ENCODE measurements at places on chromosomes 6 and 20. TPM values are rescaled to one million over a fixed set of nuclear protein-coding genes. Genes with fewer than 3 reads are reported as not detected.

The CLVS2 gene
- total RNA-seq: not detected

The APCDD1L gene
- not detected for total RNA-seq

The TGM6 gene
- not detected for total RNA-seq

The KHDC1L gene
- 0.67 TPM for total RNA-seq

The VSX1 gene
- total RNA-seq: not detected

DNA sequence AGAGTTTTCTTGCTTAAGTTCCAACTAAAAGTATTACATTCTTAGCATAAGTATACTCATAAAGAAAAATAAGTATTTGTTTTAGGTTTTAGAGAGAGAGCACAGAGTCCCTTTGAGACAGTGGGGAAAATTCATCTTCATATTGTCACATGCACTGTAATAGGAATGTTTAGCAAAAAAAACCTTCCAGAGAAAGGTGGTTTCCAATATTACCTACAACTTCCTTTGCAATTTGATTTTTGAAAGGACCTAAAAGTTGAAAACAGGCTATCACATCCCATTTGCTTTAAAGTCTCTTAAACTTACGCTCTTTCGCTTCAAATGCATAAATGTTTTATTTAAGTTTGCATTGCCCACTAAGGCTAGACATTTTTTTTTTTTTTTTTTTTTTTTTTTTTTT, 86.4 kb downstream of the OPRM1 start:
- no peak for DNase-seq

DNA sequence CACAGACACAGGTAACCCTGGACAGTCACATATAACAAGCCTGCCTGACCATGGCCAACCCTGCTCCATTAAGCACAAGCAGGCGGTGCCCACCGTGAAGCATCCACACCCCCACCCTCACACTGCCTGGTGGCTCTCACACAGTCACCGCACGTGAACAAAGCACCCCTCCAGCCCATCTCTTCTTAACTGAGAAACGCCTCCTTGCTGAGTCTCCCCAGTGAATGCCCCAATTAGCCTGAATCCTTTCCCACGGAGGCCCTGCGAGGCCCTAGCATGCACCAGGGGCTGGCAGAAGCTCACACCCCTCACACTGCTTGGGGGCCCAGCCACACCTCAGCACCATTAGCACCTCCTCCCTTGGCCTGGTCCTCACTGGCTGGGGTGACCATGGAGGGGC, 72.3 kb downstream of the GRM4 start:
- DNase-seq: no peak

DNA sequence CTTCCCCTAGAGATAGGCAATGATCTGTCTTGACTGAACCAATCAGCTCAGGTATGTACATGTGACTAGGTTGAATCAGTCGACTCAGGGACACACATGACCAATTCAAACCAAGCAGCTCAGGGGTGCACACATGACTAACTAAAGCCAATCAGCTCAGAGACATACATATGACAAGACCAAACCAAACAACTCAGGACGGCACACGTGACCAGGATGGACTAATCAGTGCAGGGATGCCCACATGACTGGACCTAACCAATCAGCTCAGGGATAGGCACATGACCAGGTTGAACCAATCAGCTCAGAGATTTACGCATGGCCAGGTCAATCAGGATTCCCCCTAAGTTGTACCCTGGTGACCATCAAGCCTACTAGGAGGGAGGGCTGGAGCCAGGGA, 310.3 kb downstream of the CDH26 start:
- no peak for DNase-seq

DNA sequence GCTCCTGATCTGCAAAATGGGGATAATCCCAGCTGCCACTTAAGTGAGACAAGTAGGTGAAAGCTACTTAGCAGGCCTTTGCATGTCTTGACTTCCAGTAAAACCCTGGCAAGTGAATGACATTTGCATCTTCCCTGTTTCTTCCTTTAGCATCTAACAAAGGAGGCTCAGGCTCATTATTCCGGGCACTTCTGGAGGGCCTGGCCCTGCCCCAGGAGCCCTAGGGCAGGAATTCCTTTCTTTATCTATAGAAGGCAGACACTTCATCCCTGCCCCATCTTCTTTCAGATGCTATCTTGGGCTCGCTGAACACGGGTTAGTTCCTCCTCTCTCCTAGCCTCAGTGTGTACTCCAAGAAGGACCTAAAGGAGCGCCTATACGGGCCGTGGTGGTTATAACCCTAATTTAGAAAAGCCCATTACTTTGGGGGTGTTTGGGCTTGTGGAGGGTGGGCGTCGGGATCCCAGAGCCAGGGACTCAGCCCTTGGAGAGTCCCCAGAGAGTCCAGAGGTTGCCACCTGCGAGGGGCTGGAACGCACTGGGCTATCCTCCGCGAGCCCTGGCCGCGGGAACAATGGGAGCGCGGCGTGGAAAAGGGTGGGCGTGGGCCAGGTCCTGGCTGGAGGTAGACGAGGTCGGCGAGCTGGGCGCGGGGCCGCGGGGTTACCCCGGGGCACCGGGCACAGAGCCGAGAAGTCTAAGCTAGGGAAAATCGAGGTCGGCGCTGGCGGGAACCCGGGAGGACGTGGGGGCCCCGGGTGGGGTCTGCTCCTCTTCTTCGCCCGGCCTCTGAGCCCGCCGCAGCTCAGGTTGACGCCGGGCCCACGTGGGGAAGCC, 62.8 kb upstream of the EPB41L1 start:
- no peak for DNase-seq

DNA sequence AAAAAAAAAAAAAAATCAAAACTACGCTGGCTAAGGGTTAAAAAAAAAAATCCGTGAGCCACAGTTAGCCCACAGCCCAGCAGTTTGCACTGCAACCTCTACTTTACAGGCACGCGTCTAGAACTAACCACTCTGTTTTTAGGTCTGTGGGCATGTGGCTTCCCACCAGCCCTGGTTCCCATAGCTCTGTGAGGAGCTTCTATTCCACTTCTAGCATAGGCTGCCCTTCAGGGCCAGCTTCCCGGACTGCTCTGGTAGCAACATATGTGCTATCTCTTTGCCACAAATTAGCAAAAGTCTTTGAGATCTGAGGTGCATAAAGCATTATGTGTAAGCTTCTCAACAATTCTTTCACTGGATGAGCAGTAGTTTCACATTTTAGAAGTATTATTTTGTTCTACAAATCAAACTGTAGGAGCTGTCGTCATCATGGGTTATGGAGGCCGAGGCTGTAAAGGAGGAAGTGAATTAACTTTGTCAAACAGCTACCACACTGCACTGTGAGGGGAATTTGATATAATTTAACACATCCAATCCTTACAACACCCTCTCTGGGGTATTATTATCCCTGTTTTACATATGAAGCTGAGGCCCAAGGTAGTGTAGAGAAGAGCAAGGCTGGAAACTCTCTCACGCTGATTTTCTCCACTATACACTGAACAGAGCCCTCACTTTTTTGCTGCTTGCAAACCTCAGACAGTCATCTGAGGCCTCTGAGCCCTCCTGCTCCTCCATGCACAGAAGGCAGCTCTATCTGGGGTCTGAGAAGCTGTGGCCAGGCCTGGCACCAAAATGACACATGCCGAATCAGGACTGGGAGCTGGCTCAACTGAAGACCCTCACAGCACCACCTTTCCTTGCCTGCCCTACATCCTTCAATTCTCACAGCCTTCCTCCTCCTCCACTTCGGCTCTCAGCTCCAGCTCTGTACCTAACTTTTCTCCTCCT, 35.4 kb downstream of the MAN1A1 start:
- peak; percentile 91 for DNase-seq

GRCh38 chr6:6105472-6106036, 98.8 kb upstream of the NRN1 start:
- no peak for DNase-seq

DNA sequence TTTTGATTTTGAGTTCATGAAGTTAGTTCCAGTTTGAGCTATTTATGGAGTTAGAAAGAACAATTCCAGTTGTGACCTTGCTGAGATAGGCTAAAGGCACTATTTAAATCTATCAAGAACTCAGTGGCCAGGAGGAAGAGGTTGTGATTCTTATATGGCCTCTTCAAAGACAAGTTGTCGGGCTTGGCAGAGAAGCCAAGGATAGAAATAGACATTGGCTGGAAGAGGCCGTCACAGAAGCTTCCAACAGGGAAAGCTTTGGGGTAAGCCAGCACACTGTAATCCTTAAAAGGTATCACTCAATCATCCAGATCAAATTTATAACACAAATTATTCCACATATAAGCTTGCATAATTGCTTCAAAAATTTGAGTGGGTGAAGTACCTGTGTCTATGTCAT, 286.1 kb downstream of the SYNE1 start:
- DNase-seq: no peak

DNA sequence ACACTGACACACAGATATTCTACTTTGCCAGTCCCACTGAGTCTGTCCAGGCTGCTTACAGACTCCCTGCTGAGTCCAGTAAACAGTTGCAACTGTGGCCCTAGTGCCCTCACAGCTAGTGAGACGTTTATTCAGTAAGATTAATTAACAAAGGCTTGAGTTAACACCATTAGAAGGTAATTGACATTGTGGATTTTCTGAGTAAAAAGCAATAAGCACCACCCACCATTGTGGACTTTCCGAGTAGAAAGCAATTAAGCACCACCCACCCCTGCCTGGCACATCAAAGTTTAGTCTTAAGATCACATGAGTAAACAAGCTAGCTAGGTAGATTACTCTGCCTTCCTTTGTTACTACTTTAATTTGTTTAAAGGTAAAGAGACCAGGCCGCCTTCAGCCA, 408.6 kb upstream of the IMPG1 start:
- DNase-seq: no peak

- no peak for DNase-seq
These were observed 43.9 kb downstream of the NCR2 start for GRCh38 chr6:41379306-41379705.

GRCh38 chr6:6707143-6707542, 118.6 kb downstream of the LY86 start:
- no peak for DNase-seq

DNA sequence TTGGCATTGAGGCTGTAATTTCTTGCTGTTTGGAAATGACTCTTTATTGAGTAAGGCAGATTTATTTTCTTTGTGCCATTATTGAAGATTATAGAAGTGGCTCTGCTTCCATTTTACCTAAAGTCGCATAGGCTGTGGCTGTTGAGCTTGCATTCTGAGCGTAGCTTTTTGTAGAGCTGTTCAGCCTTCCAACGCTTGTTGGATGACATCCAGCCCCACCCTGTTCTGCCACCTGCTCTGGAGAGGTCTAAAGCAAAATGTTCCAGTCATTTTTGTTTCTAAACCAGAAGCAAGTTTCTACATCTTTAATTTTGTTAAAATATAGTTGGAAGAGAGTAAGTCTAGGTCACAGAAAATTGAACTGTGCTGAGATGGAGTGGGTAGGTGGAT, 24.4 kb downstream of the UST start:
- DNase-seq: no peak

- peak; percentile 11 for DNase-seq
These were observed 102.1 kb upstream of the NXT1 start for GRCh38 chr20:23248461-23248882.

GRCh38 chr6:129507059-129507807, 202.7 kb downstream of the ARHGAP18 start:
- DNase-seq: no peak

DNA sequence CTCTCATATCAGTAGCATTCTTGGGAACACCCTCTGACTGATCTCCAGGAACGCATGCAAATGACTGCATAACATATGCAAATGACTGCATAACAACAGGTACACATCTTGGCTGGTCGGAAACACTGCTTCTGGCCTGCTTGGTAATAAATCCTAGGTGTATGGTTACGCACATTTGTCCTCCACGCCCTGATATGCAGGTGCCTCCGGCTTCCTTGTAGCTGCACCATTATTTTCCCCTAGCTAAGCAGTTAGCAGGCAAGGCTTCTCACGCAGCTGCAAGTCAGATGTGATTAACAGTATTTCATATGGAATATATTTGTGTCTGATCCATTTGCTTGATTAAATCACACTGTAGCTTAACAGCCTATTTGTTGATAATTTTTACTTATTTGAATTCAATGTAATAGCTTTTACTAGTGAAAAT, 5.9 kb downstream of the RPS6KA2 start:
- no peak for DNase-seq

GRCh38 chr6:114286211-114286610, 56.6 kb downstream of the HS3ST5 start:
- DNase-seq: no peak

DNA sequence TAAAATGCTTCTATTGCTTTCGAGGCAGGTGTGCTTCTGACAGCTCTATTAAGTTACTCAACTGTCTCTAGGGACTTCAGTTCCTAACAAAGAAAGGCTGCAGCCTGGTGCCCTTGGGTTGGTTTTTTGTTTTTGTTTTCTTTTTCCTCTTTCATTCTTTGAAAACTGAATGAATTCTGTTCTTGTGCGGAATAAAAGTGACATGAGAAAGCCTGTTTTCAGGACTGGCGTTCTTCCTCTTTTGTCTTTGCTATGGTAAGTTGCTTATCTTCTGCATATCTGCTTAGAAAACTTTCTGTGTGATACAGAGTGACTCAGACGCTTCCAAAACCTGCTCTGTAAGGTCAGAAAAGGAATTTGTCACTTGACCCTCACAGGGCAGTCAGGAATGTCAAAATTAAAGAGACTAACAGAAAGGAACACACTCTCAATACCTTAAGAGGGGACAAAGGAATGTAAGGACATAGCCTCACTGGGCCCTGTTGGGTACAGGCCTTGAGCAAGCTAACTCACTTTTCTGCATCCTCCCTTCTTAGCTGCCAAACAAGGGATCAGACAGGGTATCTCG, 56.2 kb upstream of the NHSL1 start:
- DNase-seq: no peak

DNA sequence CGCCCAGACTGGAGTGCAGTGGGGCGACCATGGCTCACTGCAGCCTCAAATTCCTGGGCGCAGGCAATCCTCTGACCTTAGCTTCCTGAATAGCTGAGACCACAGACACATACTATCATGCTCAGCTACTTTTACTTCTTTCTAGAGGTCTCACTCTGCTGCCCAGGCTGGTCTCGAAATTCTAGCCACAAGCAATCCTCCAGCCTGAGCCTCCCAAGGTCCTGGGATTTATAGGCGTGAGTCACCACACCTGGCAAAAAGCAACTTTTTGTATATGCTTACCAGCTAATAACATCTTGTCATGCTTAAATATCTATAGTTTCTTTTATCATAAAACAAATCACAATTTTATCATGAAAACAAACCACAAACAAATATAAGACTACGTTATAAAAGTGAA, 23.0 kb downstream of the RNASET2 start:
- peak; percentile 16 for DNase-seq

DNA sequence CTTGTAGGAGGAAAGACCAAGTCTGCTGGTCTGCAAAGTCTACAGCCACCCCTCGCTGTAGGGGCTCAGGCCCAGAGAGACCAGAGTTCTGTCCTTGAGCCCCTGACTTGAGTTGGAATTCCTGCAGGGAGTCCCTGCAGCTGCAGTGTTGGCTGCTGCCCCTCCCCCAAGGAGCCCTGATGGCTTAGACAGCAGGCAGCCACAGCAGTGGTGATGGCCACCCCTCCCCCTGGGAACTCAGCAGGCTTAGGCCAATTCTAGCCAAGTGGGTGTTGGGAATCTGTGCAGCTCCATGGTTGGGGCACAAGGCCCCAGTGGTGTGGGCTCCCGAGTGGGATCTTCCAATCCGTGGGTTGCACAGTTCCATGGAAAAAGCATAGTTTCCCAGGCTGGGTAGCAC, 345.4 kb downstream of the CD109 start:
- no peak for DNase-seq

All from activated CD8-positive, alpha-beta memory T cell treated with anti-CD3 and anti-CD28 coated beads, Interleukin-2, amount 10 ng/mL, durations not matched to agents 7 days and 5 days (primary cell).